ENCODE measurements at places on chromosomes 11 and 22.
A peak's percentile ranks its signal among the peaks of the same experiment; 100 is the strongest.

DNA sequence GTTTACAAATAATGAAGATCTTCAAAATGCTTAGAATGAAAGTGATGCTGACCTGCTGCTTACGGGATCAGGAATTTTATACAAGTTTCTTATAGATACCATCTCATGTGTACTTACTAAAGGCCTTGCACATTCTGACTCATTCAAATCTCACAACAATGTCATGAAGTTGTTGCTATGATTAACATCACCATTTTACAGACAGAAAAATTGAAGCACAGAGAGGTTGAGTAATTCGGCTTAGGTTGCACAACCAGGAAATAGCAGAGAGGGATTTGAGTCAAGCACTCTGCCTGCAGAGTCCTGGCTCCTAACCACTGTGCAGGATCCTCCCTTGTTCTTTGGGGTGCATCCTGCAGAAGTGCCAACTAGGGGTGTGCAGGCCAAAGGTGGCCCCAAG is 471.9 kb downstream of the MIAT start:
- DNase-seq = no peak

- no peak for DNase-seq
Measured at GRCh38 chr11:74468058-74468457, 709 bp upstream of the KCNE3 start.

- no peak for DNase-seq
Measured at GRCh38 chr22:47155131-47155885, 392.9 kb downstream of the TBC1D22A start.

GRCh38 chr11:70322666-70323065 is 52.2 kb downstream of the PPFIA1 start:
- DNase-seq = no peak

GRCh38 chr11:33690290-33691065 is 10.1 kb downstream of the C11orf91 start:
- peak; percentile 70 for DNase-seq

DNA sequence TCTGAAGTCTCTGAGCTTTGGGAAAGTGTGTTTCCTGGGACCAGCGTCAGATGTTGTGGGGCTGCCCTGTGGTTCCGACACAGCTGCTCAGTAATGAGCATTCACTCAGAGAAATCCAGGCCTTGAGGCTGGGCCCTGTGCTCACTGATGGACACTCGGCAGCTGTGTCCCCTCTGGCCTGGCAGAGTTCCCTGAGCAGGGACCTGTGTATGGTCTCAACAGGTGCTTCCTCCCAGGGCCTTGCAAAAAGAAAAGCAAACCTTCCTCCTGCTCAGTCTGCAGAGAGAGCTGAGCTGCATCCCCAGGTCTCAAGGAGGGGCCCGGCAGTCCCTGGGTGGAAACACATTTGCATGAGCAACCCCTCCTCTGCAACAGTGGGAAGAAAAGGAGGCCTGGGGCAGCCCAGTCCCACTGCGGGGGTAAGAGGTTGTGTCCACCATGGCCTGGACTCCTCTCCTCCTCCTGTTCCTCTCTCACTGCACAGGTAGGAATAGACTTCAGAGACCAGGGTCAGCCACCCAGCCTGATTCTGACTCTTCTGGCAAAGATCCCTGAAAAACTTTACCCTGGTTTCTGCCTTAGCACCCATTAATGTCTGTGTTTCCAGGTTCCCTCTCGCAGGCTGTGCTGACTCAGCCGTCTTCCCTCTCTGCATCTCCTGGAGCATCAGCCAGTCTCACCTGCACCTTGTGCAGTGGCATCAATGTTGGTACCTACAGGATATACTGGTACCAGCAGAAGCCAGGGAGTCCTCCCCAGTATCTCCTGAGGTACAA is 131.2 kb downstream of the VPREB1 start:
- no peak for DNase-seq

GRCh38 chr11:75184051-75184450 is 33.1 kb downstream of the SLCO2B1 start:
- no peak for DNase-seq

- DNase-seq = no peak
Measured at GRCh38 chr22:37801946-37802309, 5.8 kb upstream of the GCAT start.

DNA sequence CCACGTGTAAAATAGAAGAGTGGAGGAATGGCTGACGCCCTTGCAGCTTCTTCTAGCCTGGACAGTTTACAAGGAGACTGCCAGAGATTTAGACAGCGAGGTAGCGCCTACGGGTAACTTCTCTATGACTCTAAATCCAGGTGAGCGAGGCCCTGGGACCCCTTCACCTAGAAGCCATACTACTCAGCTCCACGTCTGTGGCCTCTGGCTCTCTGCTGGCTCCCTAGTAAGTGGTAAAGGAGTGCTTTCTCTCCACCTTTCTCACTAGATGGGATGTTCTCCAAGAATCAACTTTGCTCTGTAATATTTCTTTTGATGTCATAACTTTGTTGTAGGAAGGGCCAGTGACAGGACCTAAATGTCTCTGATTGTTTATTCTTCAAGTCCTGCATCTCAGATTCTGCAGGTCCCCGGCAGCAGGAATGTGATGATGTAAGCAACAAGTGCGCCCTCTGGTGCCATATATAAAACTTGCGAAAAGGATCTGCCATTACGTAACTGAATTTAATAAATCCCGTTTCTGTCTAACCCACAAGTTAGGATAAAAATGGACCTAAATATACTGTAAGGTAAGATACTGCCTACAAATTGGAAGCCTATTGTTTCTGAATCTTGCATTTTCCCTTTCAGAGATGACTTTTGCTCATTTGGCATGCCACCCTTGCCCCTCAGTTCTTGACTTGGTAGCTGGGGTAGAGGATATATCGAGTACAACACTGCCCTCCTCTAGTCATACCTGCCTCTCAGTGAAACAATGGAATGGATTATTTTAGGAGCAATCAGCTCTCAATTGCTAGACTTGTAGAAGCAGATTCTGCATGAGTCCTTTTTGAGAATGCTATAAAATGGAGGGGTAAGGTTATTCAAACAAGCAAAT is 11.0 kb upstream of the PTPN5 start:
- peak; percentile 71 for DNase-seq

DNA sequence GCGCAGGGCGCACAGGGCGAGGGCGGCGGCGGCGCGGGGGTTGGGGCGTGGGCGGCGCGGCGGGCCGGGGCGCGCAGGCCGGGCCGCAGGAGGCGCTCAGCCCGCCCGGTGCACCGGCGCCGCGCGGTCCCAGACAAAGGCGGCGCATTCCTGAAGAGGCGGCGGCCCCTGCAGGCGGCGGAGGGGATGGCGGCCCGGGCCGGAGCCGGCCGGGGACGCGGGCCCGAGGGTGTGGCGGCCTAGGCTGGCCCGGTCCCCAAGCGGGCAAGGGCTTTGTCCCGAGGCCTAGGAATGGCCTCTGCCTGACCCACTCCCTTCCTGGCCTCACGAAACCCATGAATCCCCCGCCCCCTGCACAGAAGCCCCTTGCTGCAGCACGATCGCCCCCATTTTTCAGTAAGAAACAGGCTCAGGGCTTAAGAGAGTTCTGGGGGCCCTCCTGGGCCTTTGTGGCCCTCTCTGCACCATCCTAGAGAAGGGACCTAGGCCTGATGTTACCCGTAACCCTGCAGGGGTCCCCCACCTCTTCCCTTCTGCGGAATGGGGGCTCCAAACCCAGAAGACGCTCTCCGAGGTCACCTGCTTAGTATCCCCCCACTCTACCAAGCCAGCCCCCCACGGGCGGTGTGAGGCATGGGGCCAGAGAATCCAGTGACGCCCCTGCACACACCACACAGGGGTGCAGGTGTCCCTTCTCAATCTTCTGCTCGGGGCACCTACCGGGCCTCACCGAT is at the start of gene RTN4R:
TSS of gene RTN4R (minus strand) at position 40 of the 734 bp plus-strand sequence. CDS start 226 bp downstream, outside the sequence.
- DNase-seq = no peak

DNA sequence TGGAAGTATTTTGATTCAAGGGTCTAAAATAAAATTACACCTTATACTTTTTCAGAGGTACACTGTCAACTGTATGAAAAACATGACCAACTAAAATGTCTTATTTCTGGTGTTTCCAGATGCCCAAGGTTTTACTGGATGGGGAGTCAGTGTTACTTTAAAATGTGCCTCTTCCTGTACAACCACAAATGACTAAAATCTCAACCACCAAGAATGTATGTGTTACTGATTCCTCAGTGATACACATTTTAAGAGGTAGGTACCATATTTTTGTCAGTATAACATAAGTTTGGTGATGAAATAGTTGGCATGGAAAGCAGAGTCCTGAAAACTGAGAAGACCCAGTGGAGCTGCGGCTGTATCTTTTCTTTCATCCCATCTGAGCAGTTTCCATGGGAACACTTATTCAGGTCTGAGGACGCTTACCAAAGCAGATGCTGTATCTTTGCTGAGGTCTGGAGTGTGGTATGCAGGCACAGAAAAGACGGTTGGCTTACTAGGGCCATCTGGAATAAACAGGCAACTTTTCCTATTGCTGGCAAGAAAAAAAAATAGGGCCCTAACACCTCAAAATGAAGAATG is 21.2 kb upstream of the TP53AIP1 start:
- DNase-seq = peak; percentile 12

DNA sequence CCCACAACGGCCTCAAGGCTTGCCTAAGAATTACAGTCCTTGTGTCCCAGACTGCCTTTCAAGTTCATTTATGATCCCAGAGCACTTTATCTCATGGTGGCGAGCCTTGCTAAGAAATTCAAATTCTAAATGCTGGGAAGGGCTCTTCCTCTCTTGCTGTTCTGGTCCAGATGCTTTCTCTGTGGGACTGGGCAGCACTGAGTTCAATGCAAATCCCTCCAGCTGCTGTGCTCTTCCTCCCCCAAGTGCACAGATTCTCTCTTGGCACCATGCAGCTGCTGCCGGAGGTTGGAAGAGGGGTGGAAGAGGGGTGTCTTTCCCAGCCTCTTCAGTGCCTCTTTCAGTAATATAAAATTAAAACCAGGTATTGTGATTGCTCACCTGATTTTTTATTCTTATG is 828.0 kb downstream of the DLG2 start:
- DNase-seq = no peak

DNA sequence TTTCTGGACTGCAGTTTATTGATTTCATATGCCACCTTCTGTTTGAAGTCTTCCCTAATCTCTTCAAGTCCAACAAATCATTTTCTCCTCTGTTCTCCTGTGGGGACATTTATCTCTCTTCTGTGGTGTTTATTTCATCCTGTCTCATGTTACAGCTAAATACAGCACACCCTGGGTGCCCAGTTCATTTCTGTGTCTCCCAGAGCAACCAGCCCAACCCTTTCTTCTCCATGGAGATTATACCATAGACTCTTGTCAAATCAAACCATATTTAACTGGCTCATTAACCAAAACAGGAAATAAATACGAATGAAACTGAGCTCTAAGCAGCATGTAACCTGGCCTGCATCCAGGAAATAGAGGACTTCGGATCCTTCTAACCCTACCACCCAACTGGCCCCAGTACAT is at the start of gene MS4A8:
TSS of gene MS4A8 (plus strand) at position 329 of the 408 bp plus-strand sequence. CDS start 1,249 bp downstream, outside the sequence.
- DNase-seq = no peak

DNA sequence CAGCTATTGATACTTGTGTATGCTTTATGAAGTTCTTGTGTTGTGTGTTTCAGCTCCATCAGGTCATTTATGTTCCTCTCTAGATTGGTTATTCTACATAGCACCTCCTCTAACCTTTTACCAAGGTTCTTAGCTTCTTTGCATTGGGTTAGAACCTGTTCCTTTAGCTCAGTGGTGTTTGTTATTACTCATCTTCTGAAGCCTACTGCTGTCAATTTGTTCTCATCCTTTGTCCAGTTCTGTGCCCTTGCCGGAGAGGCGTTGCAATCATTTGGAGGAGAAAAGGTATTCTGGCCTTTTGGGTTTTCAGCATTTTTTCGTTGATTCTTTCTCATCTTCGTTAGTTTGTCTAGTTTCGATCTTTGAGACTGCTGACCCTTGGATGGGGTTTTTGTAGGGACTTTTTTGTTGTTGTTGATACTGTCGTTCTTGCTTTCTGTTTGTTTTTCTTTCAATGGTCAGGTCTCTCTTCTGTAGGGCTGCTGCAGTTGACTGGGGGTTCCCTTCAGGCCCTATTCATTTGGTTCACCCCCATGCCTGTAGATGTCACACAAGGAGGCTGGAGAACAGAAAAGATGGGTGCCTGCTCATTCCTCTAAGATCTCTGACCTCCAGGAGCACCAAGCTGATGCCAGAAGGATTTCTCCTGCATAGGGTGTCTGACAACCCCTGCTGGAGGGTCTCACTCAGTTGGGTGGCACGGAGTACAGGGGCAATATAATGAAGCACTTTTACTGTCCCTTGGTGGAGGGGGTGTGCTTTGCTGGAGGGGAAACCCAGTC is 35.9 kb upstream of the MUC15 start:
- no peak for DNase-seq

GRCh38 chr22:36423461-36424404 is 36.0 kb upstream of the MYH9 start:
- no peak for DNase-seq

DNA sequence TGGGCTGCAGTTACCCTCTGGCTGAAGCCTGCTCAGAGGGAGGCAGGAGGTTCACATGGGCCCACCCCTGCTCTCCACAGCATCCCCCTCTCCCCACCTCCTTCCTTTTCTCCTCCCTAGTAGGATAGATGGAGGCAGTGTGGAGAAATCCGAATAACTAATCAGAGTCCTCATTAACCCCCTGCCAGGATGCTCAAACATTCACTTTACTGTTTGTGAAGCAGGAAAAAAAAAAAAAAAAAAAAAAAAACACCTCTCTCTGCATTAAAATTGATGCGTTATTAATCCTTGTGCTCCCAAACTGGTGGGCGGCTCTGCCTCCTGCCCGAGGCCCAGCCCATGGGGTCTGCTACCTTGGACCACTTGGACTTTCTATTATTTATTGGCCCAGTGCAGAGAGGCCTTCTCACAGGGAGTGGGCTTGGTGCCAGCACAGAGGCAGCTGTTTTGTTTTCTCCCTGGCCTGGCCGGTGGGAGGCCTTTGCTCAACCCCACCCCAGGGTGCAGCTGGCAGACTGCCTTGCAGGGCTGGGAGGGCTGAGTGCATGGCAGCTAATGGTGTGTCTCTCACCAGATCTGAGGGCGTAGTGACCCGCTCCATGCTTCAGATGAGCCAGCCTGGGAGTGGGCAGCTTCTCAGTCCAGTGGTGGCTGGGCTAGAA is 150.7 kb downstream of the PKNOX2 start:
- DNase-seq = peak; percentile 5

GRCh38 chr22:44847892-44848291 is 95.5 kb downstream of the ARHGAP8 start:
- no peak for DNase-seq

DNA sequence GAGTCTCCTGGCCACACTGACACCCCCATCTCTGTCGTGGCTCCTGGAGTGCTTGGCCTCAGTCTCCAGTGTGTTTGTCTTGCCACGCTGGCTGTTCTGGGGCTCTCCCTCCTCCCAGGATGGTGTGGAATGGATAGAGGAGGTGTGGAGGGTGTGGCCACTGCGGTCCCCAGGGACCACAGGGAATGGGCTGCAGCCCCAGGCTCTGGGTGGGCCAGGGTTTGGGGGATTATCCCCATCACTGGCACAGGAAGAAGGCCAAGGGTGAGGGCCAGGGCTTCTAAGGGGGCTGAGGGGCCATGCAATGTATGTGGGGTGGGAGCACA is 8.1 kb downstream of the GNAZ start:
- DNase-seq = no peak

- no peak for DNase-seq
Measured at GRCh38 chr22:27466229-27466628, 335.3 kb downstream of the MN1 start.

- DNase-seq = no peak
Measured at GRCh38 chr11:17533341-17533740, 10.9 kb downstream of the USH1C start.
